ENCODE measurements at places on chromosomes 4 and X.
A peak's percentile ranks its signal among the peaks of the same experiment; 100 is the strongest.

GRCh38 chr4:67933755-67934154 lies 29.5 kb downstream of the TMPRSS11A start:
- DNase-seq: peak; percentile 11

- no peak for DNase-seq
Observed at GRCh38 chr4:139902321-139903320, 237.0 kb downstream of the MGST2 start.

GRCh38 chrX:3567686-3568085 lies 145.8 kb downstream of the PRKX start:
- DNase-seq: no peak

DNA sequence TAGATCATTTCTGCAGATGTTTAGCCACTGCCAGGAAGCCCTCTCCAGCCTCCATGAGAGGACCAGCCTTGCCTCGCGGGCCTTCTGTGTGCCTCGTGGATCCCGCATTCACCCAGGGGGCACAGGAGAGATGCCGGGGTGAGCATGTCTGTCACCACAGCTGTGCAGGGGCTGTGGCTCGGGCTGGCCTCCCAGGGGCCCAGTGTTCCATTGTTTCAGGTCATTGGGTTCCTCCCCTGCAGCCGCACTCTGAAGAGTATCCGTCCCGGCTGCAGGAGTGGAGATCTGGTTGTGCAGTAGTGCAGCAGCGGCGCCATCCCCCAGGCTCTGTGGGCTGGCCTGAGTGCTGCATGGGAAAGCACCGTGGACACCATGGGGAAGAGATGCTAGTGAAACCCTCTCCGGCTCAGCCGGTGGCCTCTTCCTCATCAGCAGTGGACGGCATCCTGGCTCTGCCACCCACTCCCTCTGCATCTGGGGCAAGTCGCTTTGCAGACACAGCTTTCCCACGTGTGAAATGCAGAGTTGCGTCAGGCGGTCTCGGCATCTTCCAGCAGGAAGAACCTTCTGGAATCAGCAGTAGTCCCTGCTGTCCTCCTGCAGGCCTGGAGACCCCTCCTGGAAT lies 29.1 kb downstream of the TBC1D14 start:
- no peak for DNase-seq

DNA sequence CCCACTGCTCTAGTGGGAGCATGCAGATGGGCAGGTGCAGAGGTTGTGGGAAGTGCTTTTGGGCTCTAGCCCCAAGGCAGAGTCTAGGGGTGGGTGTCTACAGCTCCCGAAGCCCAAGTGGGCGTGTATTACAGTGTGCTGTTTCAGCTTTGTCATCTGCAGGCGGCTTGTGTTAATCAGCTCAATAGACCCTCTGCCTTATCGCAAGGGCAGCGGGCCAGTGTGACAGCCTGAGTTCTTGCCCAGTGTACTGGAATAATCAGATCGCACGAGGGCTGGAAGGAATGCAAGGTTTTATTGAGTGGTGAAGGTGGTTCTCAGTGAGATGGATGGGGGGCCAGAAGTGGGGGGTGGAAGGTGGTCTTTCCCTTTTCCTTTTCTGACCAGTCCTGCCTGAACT lies 529.4 kb upstream of the AMOT start:
- DNase-seq: peak; percentile 1

- peak; percentile 22 for DNase-seq
Observed at GRCh38 chrX:136880003-136880451, 498 bp downstream of the RBMX start.

GRCh38 chr4:30610361-30610760 lies 109.8 kb upstream of the PCDH7 start:
- peak; percentile 53 for DNase-seq

DNA sequence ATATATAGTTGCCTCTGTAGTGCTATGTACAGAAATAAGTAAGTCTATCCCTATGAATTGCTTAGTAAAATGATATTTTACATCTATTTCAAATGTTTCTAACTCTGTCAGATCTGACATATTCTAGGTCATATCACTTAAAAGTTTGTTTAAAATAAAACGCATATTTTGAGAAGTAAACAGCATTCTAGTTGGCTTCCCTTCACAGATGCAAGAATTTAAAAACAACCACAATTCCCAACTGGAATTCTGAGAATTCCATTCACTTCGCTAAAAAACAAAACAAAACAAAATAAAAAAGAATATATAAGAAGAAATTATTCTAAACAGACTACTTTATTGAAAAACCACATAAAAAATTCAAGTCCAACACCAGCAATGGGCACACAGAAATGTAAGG lies 126.0 kb downstream of the PPP3CA start:
- DNase-seq: no peak

DNA sequence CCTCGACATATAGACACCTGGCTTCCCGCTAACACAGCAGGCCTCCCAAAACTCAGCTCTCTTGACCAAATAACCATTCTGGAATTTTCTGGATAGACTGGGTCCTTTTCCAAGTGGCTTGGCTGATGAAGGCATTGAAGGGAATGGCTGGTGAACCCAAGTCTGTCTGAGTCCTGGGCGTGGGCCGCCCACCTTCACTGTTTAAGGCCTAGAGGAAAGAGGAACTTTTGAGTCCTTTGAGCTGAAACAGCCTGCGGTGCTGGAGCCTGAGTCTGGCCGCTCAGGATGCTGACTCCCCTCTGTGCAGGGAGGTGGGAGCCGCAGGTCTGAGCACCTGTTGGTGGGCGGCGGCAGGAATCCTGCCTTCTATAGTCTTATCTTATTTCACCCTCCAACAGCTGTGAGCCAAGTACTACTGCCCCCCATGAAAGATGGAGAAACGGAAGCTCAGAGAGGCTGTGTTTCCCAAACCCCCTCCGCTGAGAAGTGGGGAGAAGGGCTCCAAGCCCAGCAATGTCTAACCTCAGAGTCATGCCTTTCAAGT lies 23.4 kb downstream of the ACOX3 start:
- DNase-seq: no peak

GRCh38 chrX:156003486-156004185 lies 6.1 kb downstream of the IL9R start:
- DNase-seq: no peak

DNA sequence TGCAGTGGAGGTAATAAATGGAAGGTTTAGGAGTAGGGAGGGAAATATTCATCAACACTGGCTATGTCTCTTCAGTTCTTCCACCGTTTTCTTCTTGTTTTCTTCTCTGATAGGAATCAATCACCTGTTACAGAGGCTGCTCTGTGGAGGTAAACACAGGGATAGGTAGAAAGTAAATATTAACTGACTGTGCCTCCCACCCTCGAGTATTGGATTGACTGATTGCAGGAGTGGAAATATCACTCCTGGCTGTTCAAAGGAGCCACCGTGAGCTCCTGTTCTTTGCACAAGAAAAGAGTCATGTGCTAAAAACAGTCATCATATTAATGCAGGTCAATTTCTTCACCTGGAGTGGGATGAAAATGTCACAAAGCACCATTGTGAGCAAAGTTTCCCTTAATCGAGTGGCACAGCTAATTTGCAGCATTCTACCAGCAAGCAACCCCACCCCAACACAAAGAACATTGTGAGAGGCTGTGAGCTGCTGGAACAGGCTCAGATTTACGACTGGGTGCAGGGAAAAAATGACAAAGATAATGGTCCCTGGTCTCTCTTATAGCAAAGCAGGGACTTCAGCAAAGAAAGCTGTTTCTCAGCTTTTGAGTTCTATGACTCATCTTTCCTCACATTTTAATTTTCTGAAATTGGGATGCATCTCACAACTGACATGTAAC lies 113.7 kb upstream of the TSPAN5 start:
- no peak for DNase-seq

- no peak for DNase-seq
Observed at GRCh38 chr4:41820473-41820872, 71.9 kb upstream of the PHOX2B start.

GRCh38 chrX:137482136-137482535 lies 83.8 kb upstream of the ZIC3 start:
- DNase-seq: no peak

GRCh38 chr4:55499495-55499894 lies 47.2 kb downstream of the CLOCK start:
- no peak for DNase-seq

GRCh38 chr4:28354880-28355656 lies 1494.4 kb downstream of the STIM2 start:
- DNase-seq: no peak

- DNase-seq: no peak
Observed at GRCh38 chrX:71638409-71638808, 20.1 kb upstream of the CXCR3 start.

- DNase-seq: no peak
Observed at GRCh38 chr4:1021386-1022050, 10.1 kb downstream of the FGFRL1 start.

DNA sequence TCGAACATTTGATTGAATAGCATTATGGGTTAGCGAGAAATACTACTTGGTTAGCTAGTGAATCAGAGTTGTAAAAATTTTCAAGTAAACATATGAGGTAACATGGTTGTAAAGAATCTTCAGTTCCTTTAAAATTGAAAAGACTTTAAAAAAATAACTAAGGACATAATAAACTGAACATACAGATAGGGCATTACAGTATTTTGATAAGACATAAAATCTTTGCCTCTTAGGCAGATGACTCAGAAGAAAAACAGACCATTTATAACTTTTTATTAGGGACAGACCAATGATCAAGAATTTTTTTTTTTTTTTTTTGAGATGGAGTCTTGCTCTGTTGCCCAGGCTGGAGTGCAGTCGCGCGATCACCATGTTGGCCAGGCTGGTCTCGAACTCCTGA lies 43.1 kb downstream of the PNMA5 start:
- no peak for DNase-seq

- DNase-seq: no peak
Observed at GRCh38 chrX:110322603-110323002, 4.7 kb upstream of the AMMECR1 start.

DNA sequence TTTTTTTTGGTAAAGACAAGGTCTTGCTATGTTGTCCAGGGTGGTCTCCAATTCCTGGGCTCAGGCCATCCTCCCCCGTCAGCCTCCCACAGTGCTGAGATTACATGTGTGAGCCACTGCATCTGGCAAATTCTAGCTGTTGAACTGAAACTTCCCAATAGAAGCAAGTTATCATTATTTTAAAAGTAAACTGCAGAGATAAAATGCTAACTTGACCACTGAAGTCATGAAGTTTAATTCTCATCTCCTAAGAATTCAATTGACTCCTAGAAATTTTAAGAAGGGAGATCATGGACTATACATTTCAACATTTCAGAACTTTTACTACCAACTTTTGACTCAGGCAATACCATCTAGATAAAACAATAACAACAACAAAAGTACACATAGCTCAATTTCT lies 11.7 kb upstream of the EXOSC9 start:
- DNase-seq: no peak

DNA sequence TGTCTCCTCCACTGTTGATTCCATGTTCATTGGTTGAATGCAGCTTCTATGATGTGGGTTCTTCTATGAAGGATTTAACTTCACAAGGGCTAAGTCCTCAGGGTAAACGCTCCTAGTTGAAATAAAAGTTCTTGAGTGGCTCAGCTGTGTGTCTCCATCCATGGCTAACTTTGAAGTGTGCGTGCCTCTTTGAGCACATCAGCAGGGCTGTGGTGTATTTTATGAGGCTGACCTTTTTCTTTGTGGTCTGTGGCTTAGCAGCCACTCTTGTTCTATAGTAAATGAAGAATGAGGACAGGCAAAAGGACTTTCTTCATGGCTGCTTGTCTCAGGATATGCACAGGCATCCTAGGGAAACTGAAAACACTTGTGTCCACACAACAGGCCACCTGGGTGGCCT lies 88.5 kb downstream of the KIT start:
- no peak for DNase-seq

- DNase-seq: no peak
Observed at GRCh38 chr4:126888968-126889367, 743.8 kb upstream of the INTU start.

DNA sequence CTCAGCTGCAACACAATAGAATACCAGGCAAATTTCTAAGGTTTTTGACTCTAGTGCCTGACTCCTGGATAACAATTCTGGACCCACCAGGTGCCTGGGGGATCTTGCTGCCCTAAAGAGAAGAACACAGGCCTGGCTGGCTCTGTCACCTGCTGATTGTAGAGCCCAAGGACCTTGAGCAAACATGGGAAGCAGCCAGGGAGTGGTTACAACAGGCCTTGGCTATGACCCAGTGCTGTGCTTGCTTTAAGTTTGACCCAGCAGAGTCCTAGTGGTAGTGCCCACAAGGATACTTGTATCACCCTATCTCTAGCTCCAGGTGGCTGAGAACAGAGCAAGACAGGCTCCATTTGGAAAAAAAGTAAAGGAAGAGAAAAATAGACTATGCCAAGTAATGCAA lies 176.8 kb upstream of the DCAF12L2 start:
- DNase-seq: no peak

- no peak for DNase-seq
Observed at GRCh38 chrX:1325515-1326116, 11.0 kb upstream of the IL3RA start.

DNA sequence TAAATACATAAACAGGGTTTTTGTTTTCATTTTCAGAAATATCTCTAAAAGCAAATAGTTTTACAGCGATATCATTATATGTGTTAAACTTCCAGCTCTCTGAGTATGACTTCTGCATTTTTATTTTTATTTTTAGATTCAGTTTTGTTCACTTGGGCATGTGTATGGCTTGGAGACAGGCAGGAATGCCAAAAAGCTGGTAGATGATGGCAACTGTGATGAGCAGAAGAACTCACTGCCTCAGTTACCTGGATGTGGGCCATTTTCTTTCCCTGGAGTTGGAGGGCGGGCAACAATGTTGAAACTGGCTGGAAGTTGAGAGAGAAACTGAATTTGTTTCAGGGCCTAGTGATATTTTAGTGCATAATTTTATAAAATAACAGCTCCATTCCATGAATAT lies 266.4 kb downstream of the ARHGAP24 start:
- DNase-seq: no peak

- no peak for DNase-seq
Observed at GRCh38 chr4:169841776-169842175, 84.0 kb upstream of the HPF1 start.

DNA sequence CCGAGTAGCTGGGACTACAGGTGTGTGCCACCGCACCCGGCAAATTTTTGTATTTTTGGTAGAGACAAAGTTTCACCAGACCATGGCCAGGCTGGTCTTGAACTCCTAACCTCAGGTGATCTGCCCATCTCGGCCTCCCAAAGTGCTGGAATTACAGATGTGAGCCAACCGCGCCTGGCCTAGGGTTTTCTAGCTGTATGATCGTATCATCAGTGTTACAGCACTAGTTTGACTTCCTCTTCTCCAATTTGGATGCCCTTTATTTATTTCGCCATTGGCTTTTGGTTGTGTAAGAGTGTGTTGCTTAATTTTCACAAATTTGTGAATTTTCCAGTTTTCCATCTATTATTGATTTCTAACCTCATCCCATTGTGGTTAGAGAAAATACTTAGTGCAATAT lies 5.2 kb downstream of the TKTL1 start:
- no peak for DNase-seq

All from cardiac muscle cell (in vitro differentiated cells and primary cell).